RWPE1 (cell line): ENCODE measurements at places on chromosomes 16 and 17.

DNA sequence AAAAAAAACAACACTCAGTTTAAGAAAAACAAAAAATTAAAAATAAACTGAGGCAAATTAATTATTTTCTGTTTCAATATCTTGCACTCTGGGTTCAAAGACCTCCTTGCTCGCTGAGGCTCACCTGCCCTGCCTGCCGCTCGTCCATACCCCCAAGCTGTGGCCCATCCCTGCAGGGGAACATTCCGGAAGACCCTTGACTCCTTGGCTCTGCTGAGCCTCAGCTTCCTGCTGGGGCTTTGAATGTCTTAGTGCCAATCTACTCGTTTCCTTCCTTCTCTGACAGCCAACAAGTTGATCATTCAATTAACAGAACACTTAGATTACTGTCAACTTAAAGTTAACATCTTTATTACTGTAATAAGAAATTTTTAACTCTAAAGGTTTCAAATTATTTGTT is 24.3 kb downstream of the G6PC1 start:
- DNase-seq, result no peak

DNA sequence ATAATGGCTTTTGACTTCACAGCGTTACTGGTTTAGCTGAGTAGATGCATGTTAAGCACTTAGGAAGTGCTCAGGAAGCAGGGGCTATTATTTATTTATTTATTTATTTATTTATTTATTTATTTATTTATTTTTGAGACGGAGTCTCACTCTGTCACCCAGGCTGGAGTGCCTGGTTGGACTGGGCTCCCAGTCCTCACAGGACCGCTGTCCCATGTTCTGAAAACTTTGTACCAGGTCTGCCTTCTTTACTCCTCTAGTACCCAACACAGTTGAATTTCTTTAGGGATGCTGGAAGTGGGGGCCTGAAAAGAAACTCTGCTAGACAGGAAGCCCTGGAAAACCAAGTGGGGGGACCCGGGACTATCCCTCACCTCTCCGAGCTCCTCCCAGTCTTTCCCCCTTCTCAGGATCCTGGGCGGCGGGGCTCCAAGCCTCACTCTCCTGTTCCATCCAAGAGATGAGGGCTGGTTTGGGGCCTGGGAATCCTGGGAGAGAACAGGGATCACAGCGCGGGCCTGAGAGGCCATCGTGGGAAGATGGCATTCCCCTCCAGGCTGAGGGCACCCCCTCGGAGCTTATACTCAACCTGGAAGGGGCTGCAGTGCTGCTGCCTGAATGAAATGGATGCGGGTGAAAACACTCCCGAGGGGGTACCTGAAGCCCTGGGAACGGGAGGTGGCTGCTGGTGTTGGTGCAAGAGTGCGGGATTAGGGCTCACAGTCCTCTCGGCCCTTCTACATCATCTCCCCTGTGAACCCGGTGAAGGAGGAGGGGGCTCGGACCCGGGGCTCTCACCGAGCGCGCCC is 674 bp downstream of the ZNF688 start:
- DNase-seq, result no peak

GRCh38 chr17:78419970-78420815 is 41.7 kb downstream of the PGS1 start:
- DNase-seq, result no peak

DNA sequence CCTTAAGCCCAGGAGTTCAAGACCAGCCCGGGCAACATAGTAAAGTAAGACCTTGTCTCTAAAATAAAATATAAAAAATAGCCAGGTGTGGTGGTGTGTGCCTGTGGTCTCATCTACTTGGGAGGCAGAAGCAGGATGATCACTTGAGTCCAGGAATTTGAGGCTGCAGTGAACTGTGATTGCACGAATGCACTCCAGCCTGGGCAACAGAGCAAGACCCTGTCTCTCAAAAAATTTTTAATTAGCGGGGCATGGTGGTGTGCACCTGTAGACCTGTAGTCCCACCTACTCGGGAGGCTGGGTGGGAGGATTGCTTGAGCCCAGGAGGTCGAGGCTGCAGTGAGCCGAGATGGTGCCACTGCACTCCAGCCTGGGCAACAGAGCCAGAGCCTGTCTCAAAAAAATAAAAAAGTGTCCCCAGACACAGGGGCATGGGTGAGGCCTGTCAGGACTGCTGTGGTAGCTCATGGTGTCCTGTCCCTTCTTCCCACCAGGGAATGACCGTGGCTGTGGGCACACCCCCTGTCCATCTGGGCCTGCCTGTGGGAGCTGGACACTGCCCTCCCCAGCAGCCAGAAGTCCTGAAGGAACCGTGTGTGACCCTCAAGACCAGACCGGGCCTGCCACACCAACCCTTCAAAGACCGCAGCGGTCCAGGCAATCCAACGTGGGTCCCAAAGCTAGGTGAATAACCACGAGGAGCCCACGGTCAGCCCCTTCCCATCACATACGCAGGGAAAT is 30.8 kb upstream of the GAA start:
- DNase-seq, result no peak

DNA sequence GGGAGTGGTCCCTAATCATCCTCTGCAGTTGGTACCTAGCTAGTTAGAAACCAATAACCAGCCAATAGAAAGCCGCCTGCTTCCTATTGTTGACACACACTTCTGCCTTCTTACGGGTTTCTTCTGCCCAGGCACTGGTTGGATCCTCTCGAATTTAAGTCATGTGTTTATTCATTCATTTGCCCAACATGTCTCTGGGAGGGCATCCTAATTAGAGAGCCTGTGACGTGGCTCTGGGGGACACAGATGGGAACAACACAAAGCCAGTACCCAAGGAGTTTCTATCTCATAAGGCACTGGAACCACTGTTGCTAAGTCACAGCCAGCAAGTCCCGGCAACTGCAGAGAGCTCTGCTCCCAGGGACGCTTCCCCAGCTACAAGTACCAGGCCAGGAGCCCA is 300.7 kb upstream of the TNRC6C start:
- no peak for DNase-seq

DNA sequence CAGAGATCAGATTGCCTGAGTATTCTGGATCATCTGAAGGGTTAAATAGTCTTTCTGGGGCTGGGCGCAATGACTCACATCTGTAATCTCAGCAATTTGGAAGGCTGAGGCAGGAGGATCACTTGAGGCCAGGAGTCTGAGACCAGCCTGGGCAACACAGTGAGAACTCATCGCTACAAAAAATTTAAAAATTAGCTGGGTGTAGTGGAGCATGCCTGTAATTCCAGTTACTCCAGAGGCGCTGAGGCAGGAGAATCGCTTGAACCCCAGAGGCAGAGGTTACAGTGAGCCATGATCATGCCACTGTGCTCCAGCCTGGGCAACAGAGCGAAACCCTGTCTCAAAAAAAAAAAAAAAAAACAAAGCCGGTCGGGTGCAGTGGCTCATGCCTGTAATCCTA is 15.7 kb downstream of the MVP start:
- no peak for DNase-seq

- DNase-seq, result no peak
Observed at GRCh38 chr16:79261944-79262552, 338.5 kb downstream of the MAF start.

GRCh38 chr16:85452364-85453193 is 160.5 kb upstream of the GSE1 start:
- DNase-seq, result no peak

DNA sequence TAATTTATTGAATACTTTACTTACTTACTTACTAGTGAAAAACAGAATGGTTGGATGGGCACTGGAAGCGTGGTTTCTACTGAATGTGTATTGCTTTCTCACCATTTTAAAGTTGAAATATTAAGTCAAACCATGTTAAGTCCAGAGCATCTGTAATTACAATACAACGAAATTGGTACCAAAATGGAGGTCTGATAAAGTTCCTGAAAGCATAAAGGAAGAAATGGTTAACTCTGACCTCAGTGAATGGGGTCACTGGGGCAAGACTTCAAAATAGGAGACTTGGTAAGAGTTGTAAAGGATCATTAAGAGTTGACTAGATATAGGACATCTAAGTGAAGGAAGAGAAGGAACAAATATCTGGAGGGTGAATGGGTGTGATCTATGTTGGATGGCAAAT is 237.1 kb downstream of the MAF start:
- DNase-seq, result no peak

- no peak for DNase-seq
Observed at GRCh38 chr17:28751600-28752366, 8.0 kb downstream of the TRAF4 start.

DNA sequence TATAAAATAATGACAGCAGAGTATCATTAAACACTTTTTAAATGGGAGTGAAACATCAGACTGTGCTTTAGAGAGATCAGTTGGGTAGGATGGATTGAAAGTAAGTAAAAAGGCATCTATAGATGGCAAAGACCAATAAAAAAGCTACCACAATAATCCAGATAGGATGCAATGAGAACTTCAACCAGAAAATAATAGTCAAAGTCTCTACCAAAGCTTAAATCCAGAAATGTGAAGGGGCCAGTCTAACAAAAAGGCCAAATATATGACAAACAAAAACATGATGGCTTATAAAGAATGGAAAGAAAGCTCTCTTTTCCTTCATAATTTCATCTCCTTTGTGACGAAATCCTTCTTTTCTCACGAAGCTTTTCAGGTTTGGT is 12.3 kb downstream of the KANSL1 start:
- no peak for DNase-seq

- no peak for DNase-seq
Observed at GRCh38 chr16:56145369-56145768, 45.9 kb upstream of the GNAO1 start.

DNA sequence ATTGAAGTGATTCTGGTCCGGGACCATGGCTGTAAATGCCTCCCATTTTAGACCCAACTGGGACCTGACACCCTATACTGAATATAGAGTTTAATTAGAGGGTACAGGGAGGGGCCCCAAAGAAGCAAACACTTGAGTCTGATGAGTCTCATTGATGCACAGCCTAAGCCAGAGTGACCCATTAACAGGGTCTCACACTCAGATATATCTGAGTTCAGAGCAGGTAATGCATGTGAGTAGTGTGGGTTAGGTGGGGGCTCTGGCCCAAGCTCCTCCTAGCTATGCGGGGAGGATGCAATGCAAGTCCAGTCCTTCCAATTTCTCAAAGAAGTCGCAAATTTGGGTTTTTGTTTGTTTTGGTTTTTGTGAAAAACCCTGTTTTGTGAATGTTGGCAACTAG is 17.1 kb upstream of the MARCHF10 start:
- DNase-seq, result no peak

DNA sequence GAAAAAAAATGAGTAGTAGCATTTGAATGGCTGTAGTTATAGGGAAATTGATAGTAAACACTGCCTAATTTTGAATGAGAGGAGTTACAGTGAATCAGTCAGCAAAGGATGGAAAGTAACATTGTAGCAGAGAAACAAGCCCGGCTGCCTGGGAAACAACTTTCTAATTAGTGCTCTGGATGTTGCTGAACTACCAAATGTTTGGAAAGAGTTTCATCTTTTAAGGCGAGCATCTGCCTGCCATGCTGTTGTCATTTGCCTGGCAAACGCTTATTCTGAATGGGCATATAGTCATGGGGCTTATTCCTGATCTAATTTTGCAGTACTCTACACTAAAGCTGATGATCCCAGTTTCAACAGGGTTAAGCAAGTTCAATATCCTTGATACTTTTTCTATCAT is 138.6 kb downstream of the CDH11 start:
- no peak for DNase-seq

- DNase-seq, result no peak
Observed at GRCh38 chr17:3980381-3981014, 16.3 kb upstream of the ATP2A3 start.

- DNase-seq, result no peak
Observed at GRCh38 chr17:1005361-1005946, 8.5 kb downstream of the TIMM22 start.

DNA sequence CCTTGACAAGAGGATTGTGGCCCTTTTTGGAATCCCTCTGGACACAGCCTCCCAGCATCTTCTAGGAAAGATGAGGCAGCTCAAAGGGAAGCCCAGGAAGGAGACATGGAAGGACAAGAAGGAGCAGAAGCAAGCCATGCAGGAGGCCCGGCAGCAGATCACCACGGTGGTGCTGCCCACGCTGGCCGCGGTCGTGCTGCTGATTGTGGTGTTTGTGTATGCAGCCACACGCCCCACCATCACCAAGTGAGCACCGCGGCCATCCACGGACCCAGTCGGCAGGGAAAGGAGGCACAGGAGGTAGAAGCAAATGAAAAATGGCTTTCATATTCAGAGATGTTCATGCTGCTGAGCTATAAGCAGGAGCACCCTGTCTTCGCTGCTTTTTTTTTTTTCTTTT is 10.9 kb upstream of the MEIOC start:
- no peak for DNase-seq

DNA sequence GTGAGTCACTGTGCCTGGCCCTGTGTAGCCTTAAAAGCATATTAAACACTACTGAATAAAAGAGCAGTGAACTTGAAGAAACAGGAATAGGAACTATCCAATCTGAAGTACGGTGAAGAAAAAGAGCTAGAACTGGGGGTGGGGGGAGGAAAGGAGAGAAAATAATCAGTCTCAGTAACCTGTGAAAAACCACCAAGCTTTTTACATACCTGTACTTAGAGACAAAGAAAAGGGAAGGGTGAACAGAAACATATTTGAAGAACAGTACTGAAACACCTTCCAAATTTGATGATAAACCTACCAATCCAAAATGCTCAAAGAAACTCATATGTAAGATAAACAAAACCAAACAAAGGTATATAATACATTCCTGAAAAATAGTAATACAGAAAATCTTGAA is 77.5 kb downstream of the USP32 start:
- DNase-seq, result no peak

- no peak for DNase-seq
Observed at GRCh38 chr17:38738007-38738662, 8.0 kb downstream of the CISD3 start.

DNA sequence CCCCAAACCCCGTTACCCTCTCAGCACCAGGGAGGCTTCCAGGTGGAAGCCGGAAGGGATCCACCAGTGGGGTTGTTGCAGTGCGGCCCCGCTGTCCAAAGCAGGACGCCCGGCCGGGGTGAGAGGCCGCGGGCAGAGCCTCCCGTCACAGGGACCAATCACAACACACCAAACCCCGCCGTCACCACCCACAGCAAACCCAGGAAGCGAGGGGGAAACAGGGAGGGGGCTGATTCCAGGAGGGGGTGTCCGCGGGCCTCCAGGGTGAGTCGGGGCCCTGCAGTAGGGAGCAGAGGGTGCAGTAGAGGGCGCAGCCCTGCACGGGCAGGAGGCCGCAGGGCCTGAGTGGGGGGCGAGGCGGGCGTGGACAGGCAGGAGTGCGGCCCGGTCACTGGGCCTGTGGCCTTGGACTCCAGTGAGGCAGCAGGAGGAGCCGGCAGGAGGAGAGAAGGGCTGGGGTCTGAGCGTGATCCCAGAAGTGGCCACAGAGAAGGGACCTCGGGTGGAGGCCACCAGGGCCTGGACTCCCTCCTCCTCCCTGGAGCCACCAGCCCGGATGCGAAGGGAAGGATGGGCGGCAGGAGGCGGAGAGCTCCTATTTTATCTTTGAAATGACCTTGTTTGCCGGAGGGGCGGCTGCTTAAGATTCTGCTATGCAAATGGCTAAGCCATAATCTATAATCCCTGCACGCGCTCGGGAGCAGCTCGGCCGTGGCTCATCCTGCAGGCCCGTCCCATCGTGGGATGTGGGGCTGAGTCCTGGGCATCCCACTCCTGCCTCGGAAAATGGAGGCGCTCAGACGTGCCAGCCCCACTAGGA is 41.5 kb downstream of the ZFPM1 start:
- DNase-seq, result no peak

- DNase-seq, result no peak
Observed at GRCh38 chr16:28213396-28213795, 1.6 kb upstream of the XPO6 start.
